ENCODE measurements at places on chromosomes 12 and 14.

DNA sequence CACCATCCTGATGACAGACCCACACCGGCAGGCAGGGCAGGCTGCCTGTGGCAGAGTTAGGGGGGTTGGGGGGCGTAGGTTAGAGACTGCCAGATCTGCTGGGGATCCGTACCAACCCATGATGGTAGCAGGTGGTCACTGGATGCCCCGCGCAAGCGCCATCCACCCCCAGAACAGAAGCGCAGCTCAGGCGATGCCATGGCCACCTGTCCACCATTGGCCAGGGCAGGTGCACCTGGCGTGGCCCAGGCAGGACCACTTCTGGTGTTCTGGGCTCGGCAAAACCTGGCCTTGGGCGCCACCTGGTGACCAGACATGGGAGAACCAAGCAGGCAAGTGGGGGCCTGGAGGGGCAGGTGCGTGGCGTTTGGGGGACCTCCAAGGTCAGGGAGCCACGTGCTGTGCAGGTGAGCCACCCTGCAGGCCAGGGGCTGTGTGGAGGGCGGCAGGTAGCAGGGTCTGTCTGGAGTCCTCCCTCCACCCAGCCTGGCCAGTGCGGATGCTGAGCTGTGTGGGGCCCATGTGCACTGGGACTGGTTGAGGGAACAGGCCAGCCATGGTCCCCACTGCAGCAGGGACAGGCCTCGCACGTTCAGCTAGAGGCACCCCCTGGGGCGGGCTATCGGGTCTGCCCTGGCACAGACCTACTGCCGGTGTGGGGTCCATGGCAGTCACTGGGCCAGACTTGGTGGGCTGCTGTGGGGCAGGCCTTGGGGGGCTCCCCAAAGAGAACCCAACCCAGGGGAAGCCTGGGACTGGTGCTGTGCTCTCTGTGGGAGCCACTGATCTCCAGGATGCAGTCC, 15.6 kb downstream of the BAG5 start:
- DNase-seq = peak; percentile 71

- no peak for DNase-seq
Measured at GRCh38 chr14:68459480-68460136, 333.3 kb downstream of the ZFP36L1 start.

- DNase-seq = no peak
Measured at GRCh38 chr12:106068296-106068695, 70.5 kb downstream of the NUAK1 start.

DNA sequence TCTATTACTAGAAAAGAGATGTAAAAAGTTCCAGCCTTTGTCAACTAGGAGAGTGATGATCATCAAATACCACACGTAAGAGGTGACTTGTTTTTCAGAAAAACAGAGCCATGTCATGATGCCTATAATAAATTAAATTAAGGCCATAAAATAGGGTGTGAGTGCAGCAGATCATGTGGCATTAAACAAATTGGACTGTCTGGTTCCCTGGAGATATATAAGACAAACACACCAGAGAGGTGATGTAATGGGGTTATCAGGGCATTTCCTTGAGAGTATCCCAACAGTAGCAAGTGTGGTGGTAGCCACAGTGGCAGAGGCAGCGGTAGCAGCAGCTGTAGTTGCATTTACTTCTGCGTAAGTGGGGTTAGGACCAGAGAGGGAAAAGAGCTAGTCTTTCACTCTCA, 14.6 kb upstream of the GALNT6 start:
- DNase-seq = no peak

DNA sequence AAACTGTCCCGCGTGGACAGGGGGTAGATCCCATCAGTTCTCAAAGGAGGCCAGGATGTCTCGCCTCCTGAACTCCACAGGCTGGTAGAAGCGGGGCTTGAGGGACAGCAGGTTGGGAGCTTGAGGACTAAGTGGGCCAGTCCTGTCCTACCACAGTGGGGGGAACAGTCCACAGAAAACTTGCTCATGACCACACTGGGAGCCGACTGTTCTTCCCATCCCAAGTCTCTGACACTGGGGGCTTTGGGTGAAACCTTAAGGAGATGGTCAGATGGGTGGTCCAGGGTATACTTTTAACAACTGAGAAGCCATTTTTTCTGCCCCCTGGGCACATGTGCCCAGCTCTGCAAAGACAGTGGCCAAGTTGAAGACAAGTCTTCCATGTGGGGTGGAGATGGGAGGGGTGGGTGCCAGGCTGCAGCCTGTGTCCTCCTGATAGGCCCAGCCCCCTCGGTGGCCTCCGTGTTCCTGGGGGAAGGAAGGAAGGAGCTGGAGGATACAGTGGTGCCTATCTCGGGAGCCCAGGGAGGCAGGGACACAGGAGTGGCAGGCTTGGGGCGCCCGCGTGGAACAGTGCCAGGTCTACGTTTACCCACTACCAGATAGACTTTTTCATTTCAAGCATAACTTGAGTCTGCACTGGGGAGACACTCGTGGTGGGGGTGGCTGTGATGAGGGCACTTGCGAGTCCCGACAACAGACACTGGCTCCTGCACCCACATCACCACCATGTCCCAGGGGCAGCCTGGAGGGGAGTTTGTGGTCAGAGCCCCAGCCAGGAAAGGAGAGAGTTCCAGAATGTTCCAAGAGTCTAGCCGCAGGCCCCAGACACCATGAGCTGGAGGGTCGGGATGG, 14.7 kb downstream of the RHOF start:
- no peak for DNase-seq

GRCh38 chr14:98900798-98901197, 371.2 kb downstream of the BCL11B start:
- no peak for DNase-seq

DNA sequence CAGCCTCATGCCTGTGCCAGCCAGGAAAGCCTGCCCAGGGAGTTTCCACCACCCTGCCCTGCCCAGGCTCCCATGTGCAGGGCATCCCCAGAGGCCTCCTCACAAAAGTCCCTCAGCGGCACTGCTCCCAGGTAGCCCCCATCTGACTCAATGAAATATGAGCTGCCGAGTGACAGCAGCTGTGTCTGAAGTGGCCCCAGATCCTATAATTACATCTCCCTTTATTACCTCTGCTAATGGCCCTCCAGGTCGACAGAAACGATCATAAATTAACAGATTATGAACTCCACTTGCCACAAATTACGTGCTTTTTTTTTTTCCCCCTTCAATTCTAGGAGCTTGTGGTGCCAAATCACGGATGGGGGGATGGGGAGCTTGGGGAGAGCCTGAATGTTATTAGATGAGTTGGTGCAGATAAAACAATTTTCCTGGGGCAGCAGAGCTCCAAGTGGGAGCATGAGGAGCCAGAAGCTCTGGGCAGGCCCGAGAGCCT, 110.4 kb downstream of the ESRRB start:
- DNase-seq = no peak

DNA sequence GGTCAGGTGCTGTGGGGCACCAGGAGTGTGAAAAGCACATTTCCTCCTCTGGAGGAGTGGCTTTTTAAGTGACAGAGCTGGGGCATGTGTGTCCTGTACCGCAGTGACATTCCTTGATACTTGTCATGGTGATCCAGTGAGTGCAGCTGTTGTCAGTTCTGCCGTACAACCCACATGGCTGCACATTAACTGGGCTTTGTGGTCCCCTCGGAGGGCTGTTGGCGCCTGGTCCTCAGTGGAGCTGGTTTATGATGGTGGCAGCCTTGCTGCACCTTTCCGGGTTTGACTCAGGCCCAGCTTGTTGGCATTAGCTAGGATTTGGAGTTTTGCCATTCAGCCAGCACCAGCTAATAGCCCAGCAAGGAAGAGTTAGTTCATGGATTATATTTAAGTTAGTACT, 77.0 kb downstream of the SLC25A47 start:
- no peak for DNase-seq

GRCh38 chr14:30299915-30300314, 259.0 kb upstream of the G2E3 start:
- no peak for DNase-seq

GRCh38 chr12:117686911-117687377, 281.8 kb downstream of the KSR2 start:
- no peak for DNase-seq

GRCh38 chr12:112617153-112617505, 174.4 kb upstream of the RPH3A start:
- DNase-seq = no peak

DNA sequence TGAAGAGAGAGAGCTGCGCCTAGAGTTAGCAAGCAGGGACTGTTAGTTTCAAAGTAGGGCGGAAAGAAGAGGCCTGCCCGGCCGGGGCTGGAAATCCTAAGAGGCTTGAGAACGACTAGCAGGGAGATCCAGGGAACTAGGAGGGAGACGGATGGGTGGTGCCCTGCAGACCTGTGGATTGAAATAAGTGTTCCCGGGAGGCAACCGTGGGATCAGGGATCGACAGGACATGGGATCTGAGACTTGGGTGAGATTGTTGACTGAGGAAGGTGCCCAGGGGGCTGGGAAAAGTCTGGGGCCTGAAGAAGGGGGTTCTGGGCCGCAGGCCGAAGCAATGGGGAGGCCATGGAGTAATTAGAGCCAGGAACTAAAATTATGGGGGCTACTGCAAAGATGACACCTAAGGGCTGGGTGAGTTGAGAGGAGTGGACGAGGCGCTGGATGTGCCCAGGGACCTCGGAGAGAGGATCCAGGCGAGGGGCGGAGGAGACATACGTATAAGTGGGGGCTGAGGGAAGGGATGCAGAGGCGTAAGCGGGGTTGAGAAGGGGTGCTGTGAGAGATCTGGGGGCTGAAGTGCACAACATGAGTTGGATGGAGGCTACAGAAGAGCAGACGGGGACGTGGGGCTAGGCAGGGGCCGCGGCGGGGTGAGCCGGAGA, 635 bp downstream of the LTA4H start:
- DNase-seq = no peak

- no peak for DNase-seq
Measured at GRCh38 chr14:99506276-99506675, 25.1 kb downstream of the CCNK start.

DNA sequence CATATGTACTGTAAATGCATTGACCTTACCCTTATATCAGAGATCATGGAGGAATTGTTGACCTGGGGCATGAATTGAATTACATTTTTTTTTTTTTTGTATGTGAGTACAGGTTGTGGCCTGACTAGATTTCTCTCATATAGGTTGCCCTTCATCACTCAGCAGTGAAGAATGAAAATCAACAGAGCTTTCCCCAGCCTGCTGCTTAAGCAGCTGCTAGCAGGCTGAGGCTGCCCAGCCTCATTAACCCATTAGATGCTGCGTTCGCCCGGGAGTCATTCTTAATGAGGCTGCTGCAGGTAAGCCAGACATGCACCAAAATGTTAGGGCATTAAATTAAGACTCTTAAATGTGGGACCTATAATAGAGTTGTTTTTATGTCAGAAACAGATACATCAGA, 236.0 kb downstream of the ETNK1 start:
- DNase-seq = no peak

DNA sequence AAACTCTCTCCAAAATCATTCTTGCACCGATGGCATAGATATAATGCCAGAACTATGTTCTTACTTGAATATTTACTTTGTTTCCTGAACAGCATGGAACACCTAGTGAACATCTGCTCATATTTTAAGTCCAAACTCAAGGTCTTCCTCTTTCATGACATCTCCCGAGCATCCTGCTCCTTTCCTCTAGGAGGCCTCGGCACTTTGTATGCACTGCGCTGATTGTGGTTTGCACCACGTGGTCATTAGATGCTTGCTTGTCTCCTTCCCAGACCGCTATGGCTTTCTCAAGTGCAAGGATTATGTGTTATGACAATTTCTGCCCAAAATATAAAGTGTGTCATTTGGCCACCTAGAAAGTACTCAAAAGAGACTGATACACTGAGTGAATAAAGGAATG, 912.0 kb downstream of the GALC start:
- DNase-seq = no peak

GRCh38 chr12:53052419-53053217, 2.8 kb downstream of the TNS2 start:
- no peak for DNase-seq

- no peak for DNase-seq
Measured at GRCh38 chr12:119661882-119662281, 6.1 kb upstream of the PRKAB1 start.

GRCh38 chr14:74893614-74894091, 11.9 kb downstream of the DLST start:
- DNase-seq = no peak

DNA sequence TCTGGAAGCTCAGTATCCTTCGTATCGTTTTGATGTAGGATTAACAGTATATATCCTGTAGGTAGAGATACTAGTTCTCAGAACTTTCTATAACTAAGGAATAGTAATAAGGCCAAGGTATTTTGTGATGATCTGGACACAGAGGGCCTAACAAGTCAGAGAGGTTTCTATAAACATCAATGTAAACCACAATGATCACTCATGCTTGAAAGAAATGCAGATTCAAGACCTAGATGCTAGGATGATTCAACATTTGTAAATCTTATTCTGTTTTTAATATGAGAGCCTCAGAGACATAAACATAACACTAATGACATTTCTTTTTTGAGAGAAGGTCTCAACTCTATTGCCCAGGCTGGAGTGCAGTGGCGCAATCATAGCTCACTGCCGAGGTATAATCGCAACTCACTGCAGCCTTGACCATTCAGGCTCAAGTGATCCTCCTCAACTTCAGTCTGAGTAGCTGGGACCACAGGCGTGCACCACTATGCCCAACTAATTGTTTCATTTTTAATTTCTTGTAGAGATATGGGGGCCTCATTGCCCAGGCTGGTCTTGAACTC, 16.2 kb downstream of the SUPT16H start:
- no peak for DNase-seq

DNA sequence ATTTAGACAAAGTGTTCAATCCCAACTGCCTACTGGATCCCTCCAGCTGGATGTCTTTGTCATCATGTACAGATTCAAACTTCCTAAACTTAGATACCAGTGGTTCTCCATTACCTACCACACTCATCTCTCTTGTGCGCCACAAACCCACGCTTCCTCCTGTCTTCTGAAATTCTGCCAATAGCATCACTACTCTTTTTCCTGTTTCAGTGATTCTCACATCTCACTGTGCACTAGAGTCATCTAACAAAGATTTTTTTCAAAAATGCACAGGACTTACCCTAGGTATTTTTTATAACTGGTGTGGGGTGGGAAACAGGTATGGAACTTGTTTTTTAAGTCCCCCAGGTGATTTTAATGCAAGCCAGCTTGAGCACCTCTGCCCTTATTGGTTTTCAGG, 5.9 kb downstream of the PSMB5 start:
- DNase-seq = peak; percentile 36

DNA sequence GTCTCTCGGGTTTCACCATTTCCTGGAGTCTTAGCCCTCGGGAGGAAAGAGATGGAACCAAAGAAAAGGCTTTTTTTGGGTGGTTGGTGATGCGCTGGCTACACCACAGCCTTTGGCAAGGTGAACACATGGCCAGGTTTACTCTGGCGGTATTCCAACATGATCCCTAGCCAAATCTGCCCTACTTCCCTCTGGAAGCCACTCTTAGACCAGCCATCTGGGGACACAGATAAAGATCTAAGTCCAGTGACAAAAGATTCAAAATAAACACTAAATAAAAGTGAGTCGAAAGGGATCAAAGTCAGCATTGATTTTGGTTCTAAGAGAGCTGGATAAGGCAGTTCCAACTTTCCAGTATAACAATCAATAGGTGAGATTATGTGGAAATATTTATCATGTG, 694.5 kb downstream of the VRK1 start:
- DNase-seq = no peak
